ENCODE measurements at places on chromosomes 3 and 15. TPM values are rescaled to one million over a fixed set of nuclear protein-coding genes. Genes with fewer than 3 reads are reported as not detected.

ROPN1 gene
- not detected for total RNA-seq

TF gene
- 0.33 TPM for total RNA-seq

GRK7 gene
- total RNA-seq: not detected

USP50 gene
- total RNA-seq: not detected

INAFM2 gene
- total RNA-seq: 217 TPM

C3orf70 gene
- total RNA-seq: 0.42 TPM

CD86 gene
- total RNA-seq: not detected

MED12L gene
- total RNA-seq: 6.9 TPM

DHFR2 gene
- 1.5 TPM for total RNA-seq

SLC6A20 gene
- 0.39 TPM for total RNA-seq

Measured in cardiac muscle cell (in vitro differentiated cells and primary cell).